Stimulated activated CD8-positive, alpha-beta memory T cell treated with anti-CD3 and anti-CD28 coated beads, Interleukin-15, amount 100 ng/mL, for 24 hours (primary cell): ENCODE measurements at places on chromosomes 5 and 9.

- no peak for DNase-seq
Observed at GRCh38 chr5:15387931-15388524, 112.0 kb upstream of the FBXL7 start.

- no peak for DNase-seq
Observed at GRCh38 chr9:84821431-84821830, 151.9 kb downstream of the NTRK2 start.

- DNase-seq, result no peak
Observed at GRCh38 chr5:113056988-113057387, 80.4 kb downstream of the DCP2 start.

- DNase-seq, result no peak
Observed at GRCh38 chr9:79131246-79131774, 440.5 kb upstream of the TLE4 start.

- DNase-seq, result no peak
Observed at GRCh38 chr9:71509054-71509453, 259.3 kb downstream of the CEMIP2 start.

DNA sequence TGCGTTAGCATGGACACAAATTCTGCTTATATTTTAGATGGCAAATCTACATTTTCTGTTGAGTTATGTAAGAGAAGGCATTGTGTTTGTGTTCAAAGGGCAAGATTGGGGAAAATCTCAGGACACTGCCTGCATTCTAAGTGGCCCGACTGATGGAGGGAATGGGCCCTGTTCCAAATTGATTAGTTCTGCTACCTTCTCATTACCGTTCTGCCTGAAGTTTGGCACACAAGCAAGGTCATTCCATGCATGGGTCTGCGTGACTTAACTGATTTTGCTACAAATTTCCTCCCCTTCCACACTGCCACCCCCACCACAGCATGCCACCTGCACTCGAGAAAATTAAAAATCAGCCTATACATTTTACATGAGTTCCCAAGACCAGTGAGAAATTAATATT lies 409.9 kb downstream of the BRINP1 start:
- no peak for DNase-seq

DNA sequence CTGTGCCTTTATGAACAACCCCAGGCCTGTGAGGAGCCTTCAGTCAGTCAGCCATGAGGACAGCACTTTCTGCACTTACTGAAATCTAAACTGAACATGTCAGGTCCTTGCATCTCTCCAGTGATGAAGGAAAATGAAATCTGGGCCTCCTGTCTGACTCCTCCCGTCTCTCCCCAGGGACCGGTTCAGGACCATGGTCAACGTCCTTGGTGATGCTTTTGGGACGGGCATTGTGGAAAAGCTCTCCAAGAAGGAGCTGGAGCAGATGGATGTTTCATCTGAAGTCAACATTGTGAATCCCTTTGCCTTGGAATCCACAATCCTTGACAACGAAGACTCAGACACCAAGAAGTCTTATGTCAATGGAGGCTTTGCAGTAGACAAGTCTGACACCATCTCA lies 77.0 kb upstream of the PLPP6 start:
- no peak for DNase-seq

DNA sequence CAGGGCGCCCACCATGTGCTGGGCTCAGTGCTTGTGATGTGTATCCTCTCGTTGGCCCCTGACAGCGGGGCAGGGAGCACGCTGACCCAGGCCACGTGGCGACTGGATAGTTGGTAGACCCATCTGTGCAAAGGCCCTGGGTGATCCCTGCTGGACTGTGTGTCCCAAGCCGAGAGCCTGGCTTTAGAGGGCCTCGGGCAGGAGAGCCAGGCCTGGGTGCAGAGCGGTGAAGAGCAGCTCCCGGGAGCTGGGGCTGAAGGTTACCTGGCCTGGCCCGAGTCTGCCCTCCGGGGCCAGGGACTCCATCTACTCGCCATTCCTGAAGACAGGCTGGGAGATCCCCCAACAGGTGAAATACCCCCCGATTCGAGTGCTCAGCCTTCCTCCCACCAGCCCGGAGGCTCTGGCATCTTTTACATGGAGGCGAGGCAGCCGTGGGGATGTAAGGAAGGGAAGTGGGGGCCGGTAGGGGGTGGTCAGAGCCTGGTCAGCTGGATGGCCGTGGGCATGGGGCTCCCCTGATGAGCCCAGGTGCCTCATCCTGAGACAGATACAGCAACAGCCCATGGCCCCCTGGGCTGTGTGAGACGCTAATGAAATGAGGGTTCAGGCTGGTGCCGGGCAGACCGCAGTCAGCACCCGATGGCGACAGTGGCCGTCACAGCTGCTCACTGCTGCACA lies 19.0 kb downstream of the NCS1 start:
- DNase-seq, result no peak

DNA sequence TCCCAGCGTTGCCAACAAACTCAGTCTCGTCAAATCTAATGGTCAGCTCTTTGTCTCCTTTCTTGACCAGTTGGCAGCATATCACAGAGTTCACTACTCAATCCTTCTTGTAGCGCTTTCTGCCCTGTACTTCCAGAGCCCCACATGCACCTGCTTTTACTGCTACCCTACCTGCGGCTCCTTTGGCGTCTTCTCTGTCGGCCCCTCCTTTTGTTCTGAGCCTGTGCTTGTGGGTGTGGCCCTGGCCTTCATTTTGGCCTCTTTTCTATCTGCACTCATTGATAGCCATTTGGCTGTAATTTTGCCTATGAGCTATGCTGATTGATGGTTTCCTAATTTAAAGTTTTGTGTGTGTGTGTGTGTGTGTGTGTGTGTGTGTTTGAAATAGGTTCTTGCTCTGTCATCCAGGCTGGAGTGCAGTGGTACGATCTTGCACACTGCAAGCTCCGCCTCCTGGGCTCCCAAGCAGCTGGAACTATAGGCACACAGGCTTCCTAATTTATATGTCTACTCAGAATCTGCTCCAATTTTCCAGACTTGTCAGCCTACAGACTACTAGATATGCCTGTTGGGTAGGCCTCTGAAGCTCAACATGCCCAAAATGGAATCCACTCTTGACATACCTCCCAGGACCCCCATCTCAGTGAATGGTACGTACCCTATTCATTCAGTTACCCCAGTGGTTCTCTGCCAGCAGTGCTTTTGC lies 32.3 kb downstream of the ARPC5L start:
- DNase-seq, result no peak

- DNase-seq, result no peak
Observed at GRCh38 chr5:176886336-176887251, 12.6 kb downstream of the HK3 start.

- no peak for DNase-seq
Observed at GRCh38 chr5:126351153-126351552, 72.1 kb upstream of the GRAMD2B start.

GRCh38 chr9:16521868-16522411 lies 348.5 kb downstream of the BNC2 start:
- no peak for DNase-seq

- DNase-seq, result no peak
Observed at GRCh38 chr9:124450241-124450924, at the start of gene ADGRD2. Gene ADGRD2 (plus strand): TSS chr9:124450451. CDS start chr9:124451667, 1,216 bp downstream.

- DNase-seq, result no peak
Observed at GRCh38 chr9:8778356-8778755, 978.8 kb upstream of the DMAC1 start.

DNA sequence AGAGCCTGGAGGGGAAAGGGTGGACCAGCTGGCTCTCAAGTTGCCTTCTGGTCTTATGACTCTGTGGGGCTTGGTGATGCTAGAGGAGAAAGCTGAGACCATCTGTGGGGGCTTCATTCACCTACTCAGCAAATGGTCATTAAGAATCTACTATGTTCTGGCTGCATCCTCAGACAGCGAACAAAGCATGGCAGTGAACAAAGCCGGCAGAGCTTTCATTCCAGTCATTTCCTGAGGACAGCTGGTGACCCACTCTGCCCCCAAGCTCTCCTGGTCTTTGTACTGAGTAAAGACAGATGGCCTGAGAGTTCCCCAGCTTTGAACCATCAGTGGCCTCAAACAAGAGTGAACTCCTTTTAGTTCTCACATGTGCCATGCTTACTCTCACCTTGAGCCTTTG lies 48.0 kb downstream of the FGF1 start:
- no peak for DNase-seq

GRCh38 chr9:136091582-136092352 lies 3.3 kb downstream of the NACC2 start:
- DNase-seq, result no peak
